ENCODE measurements at places on chromosomes 6 and 20.

- DNase-seq = no peak
Observed at GRCh38 chr6:43748765-43749164, 21.2 kb upstream of the VEGFA start.

GRCh38 chr20:507006-507758, 36.4 kb downstream of the CSNK2A1 start:
- DNase-seq = no peak

GRCh38 chr6:68973066-68973465, 338.0 kb downstream of the ADGRB3 start:
- DNase-seq = no peak

- no peak for DNase-seq
Observed at GRCh38 chr6:5359417-5359816, 98.1 kb downstream of the FARS2 start.

DNA sequence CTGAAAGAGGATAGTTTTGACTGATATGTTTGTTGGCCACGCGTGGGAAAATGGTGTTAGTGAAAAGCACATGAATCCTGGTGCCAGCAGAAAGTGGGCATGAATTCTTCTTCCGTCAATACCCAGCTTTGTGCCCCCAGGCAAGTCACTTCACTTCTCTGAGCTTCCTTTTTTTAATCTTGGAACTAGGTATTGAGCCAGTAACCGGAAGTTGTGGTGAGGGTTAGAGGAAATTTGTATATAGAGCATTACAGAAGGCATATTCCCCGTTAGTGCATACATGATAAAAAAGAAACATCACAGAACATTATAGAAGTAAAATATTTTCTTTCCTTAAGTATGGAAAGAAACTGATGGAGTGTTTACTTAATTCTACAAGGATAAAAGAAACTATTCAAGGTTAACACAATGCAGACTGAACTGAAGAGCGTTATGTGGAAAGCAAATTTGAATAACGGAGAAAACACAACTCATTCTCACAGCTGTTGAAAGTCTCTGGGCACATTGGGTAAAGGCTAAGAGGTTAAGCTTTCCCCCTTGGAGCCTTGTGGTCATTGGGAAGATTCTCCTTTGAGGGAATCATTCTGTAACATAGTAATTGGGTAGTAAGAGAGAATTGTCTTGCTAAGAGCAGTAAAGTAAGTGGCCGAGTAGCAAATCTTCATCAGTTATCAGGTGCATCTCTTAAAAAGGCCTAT, 223.1 kb downstream of the BCAS1 start:
- DNase-seq = no peak

- DNase-seq = no peak
Observed at GRCh38 chr6:13429406-13429753, 58.0 kb downstream of the GFOD1 start.

DNA sequence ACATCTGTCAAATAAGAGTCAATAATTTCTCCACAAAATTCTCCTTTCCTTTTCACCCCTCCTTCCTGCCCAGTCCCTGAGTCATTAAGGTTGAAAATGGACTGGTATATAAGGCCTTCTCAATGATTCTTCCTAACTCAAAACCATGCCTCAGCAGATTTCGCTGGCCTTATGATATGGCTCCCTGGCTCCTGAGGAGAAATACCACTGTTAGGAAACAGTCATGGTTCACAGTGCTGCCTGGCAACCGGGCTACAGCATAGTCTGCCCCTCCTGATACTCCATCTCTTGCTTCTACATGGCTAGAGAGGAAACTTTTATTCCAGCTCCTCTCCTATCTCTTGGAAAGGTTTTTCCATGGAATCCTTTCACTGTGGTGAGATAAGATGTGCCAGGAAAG, 4.7 kb downstream of the UBE2J1 start:
- no peak for DNase-seq

DNA sequence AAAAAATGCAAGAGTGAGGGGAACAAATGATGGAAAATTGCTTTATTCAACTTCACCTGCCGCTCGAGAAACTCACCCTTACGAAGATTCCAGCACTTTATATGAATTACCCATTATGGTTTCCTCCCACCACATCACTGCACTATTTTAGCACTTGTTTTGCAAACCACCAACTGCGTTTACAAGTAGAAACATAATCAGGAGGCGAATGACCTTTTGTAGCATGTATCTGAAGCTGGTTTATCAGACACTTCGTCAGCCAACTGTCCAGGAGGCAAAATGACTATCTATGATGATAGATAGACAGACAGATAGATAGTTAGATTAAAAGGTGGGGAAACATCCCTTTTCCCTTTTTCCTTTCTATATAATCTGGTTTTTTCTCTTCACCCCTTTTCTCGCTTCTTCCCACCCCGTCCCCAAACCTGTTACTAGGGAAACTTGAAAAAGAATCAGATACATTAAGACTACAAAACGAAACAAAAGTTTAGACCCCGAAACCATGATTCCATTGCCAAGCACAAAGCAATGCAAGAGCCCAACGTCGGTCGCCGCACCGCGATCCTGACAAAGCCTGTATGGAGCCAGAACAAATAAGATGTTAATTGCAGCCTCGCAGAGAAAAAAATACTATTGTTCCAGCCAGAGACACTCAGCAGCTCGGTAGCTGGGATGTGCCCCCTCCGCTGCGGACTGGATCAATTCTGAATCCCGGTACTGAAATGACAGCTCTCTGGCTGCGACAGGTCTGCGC, 933 bp upstream of the ADGRB3 start:
- no peak for DNase-seq

DNA sequence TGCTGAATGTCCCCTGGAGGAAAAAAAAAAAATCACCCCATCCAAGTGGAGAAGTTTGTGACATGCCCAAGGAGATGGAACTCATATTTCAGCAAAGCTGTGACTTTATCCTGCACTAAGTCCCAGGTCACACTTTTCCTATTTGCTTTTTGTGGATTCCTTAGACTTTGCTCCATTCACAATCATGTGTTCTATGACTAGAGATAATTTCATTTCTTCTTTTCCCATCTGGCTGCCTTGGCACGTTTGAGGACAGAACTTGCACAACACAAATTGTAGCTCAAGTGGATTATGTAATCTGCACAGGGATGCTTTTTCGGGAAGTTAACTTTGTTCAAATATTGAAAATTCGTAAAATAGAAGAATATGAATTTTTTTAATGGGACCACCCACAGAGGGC, 100.7 kb upstream of the PTPN1 start:
- no peak for DNase-seq

DNA sequence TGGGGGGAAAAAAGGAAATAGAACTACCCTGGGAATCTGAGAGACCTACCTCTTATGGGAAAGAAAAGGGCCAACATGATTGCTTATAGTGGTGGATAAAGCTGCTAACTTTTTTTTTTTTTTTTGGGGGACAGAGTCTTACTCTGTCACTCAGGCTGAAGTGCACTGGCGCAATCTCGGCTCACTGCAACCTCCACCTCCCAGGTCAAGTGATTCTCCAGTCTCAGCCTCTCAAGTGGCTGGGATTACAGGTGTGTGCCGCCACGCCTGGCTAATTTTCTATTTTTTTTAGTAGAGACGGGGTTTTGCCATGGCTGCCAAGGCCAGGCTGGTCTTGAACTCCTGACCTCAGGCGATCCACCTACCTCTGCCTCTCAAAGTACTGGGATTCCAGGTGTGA, 39.5 kb upstream of the TBC1D22B start:
- no peak for DNase-seq

DNA sequence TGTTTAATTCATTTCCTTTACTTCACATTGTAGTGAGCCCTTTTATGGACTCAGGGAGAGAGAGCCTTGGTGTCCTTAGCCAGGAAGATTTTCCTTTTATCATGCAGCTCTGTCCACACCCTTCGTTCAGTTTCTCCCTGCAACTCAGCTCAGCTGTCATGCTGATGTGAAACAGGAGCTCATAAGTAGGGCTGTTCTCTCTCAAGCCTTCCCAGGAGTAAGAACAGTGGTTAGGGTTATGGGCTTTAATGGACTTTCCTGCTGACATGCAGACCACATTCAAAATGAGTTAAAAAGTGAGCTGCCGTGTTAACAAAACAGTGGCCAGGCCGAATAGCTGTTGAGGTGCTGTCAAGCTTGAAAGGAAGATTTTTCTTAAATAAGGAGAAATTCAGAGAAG, 104.1 kb downstream of the BCKDHB start:
- no peak for DNase-seq

- DNase-seq = no peak
Observed at GRCh38 chr6:12911427-12911826, 194.9 kb downstream of the PHACTR1 start.

- no peak for DNase-seq
Observed at GRCh38 chr20:11769825-11770224, 147.9 kb upstream of the BTBD3 start.

GRCh38 chr6:156867121-156867520, 89.9 kb downstream of the ARID1B start:
- DNase-seq = no peak

DNA sequence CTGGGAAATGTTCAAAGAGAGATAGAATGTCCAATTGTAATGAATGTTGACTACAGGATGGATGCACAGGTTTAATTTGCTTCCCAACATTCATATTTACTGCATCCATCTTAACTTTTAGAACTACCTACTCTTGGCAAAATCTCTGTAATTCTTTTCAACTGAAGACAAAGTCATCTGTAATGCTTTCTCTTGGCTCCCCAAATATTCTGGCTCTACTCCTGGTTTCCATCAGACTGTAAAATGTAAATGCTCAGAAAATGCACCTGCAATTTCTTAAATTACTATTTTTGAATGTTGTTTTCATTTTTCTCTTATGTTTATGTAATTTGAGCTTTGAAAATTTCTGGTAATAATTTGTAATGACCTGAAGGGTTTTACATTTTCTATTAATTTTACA, 480.8 kb upstream of the IMPG1 start:
- DNase-seq = no peak

DNA sequence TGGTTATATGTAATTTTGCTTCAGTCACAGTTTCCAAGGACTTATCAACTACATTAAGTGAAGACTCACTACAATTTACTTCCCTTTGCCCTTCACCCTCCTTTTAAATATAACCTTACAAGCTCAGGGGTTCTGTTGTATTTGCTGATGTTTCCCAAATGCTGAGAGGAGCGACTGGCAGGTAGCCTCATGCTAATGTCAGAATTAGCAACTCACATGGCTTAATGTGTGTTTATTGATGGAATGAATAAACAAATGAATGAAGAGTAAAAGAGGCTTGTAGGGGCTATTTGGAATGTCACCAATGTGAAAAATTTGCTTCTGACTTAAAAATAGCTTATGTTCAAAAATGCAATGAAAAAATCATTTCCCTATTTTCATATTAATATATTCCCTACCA, 41.4 kb upstream of the MAP7 start:
- no peak for DNase-seq

- no peak for DNase-seq
Observed at GRCh38 chr6:118152524-118152923, 245.5 kb downstream of the SLC35F1 start.

GRCh38 chr6:153623496-153623895, 415.5 kb upstream of the OPRM1 start:
- no peak for DNase-seq

- DNase-seq = no peak
Observed at GRCh38 chr6:167337675-167338449, 13.0 kb downstream of the TTLL2 start.

DNA sequence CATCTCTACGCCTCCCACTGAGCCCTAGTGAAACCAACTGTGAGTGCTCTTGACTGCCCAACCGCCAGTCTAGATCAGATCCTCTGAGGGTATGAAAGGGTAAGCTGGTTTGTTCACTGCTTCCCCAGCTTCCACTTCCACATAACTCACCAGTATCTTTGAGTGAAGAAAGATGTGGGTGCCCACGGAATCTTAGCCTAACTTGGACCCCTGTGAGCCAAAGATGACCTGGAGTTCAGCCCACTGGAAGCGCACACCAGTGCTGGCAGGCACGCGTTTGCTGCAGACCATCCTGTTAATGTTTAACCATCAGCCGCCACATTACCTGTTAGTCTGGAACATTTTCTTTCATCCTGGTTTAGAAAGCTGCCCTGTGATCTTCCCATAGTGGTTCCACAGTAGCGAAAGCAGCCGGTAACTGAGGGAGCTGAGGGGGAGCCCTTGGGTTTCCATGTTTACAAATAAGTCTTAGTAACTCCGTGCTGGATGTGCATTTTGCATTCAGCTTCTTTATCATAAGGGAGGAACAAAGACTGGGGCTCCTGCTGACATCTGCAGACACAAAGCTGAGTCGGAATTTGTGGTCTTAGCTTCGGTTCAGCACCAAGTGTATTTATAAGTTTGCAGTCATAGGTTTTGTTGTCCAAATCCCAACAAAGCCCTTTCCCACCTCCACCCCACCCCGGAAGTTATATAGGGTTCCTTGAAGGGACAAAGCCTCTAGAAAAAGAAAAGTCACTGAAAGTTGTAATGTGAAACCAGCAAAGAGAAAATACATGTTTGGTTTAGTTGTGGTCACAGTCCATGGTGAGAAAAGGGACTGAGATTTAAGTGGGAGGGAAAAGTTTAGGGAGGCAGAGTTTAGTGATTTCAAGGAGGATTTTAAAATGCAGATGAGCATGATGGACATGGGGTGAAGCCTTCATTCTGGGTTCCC, 71.0 kb downstream of the SSR1 start:
- DNase-seq = no peak

DNA sequence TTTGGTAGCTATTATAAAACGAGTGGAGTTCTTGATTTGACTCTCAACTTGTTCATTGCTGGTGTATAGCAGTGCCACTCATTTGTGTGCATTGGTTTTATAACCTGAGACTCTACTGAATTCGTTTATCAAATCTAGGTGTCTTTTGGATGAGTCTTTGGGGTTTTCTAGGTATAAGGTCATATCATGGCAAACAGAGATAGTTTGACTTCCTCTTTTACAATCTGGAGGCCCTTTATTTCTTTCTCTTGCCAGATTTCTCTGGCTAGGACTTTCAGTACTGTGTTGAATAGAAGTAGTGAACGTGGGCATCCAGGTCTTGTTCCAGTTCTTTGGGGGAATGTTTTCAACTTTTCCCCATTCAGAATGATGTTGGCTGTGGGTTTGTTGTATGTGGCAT, 38.8 kb downstream of the SUMO4 start:
- no peak for DNase-seq
